ENCODE measurements at places on chromosomes 13 and 19.
A peak's percentile ranks its signal among the peaks of the same experiment; 100 is the strongest.

- no peak for DNase-seq
These were observed 38.9 kb downstream of the SOX1 start for GRCh38 chr13:112105892-112106291.

- DNase-seq, result no peak
These were observed 72.9 kb downstream of the RYR1 start for GRCh38 chr19:38506375-38506722.

GRCh38 chr13:95445131-95445530, 107.4 kb upstream of the CLDN10 start:
- DNase-seq, result no peak

DNA sequence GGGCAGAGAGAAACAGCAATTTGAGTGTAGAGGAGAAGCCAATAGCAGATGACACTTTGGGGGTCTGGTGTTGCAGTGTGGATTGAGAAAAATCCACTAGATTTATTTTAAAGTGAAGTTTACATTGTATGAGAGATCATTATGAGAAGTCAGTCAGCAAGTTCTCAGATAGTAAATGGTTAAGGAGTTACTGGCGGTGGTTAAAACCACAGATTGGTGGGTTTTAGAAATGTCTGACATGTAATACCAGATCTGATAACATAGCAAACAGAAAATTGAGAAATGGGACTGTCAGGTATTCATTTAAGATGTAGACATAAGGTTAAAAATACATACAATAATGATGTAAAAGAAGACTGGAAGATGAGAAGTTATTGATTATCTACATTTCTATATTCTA, 7.2 kb downstream of the ABHD13 start:
- DNase-seq, result no peak

DNA sequence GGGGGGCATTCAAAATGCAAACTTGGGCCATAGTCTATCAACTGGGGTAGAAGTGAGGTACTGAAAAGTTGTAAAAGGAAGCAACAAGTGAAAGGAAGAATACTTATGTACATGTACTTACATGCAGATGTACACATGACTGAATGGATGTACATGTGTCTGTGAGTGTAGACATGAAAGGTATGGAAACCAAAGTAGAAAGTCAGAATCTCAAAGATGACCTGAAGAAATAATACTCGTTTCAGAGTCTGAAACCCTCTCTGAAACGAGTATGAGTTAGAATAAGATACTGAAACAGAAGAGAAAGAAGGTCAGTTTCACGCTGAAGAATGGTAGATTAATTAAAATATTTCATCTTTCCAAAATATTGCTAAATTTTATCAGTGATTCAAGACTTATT, 13.9 kb downstream of the DZIP1 start:
- no peak for DNase-seq

- DNase-seq, result no peak
These were observed 10.3 kb downstream of the COG6 start for GRCh38 chr13:39665763-39666162.

DNA sequence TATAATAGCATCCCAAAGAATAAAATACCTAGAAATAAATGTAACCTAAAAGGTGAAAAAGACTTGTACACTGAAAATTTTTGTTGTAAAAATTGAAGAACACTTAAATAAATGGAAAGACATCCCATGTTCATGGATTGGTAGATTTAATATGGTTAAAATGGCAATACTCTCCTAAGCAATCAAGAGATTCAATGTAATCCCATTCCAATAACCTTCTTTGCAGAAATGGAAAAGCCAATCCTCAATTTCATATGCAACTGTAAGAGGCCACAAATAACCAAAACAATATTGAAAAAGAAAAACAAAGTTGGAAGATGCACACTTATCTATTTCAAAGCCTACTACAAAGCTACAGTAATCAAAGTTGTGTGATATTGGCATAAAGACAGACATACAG, 17.7 kb downstream of the DZIP1 start:
- DNase-seq, result no peak

- DNase-seq, result no peak
These were observed 66.9 kb upstream of the DOCK9 start for GRCh38 chr13:99044764-99045163.

- peak; percentile 4 for DNase-seq
These were observed 72.9 kb upstream of the TSC22D1 start for GRCh38 chr13:44649104-44649428.

GRCh38 chr19:54439174-54439851, 9.7 kb upstream of the LENG8 start:
- peak; percentile 42 for DNase-seq

DNA sequence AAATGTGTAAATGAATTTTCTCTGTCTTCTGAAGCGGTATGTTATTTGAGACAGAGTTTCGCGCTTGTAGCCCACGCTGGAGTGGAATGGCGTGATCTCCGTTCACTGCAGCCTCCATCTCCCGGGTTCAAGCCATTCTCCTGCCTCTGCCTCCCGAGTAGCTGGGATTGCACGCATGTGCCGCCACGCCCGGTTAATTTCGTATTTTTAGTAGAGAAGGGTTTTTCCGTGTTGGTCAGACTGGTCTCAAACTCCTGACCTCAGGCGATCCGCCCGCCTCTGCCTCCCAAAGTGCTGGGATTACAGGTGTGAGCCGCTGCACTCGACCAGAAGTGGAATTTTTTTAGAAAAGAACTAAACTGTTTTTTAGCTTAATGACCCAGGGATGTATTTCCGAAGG, 3.4 kb upstream of the ZNF808 start:
- no peak for DNase-seq

DNA sequence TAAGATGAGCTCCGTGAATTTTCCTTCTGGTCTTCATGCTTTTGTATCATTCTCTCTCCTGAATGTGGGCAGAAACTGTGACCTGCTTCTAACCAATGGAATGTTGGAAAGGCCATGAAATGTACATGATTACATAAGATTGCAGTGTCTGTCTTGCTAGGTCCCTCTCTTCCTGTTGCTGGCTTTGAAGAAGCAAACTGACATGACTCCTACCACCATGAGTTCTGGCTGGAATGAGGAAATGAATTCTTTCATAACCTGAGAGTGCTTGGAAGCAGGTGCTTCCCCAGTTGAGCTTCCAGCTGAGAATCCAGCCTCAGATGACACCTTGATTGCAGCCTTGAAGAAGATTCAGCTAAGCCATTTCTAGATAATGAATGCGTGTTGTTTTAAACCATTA, 275.0 kb upstream of the MIR17HG start:
- DNase-seq, result no peak

DNA sequence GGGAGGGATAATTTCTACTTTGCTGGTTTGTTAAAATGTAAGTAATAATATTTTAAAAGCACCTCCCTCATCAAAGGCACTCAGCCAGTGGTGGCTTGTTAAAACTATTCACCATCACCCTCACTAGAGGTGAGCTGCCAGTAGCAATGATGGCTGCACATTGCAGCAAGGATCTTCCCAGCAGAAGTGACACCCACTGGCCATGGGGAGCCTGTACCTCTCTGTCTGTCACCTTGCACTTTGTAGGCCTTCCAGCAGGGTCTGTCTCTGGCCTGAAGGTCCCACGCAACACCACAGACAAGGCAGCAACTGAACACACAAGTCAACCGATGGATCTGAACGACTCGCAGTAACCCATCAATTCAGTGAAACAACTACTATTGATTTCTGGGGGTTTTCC, 47.3 kb upstream of the C13orf42 start:
- DNase-seq, result no peak

DNA sequence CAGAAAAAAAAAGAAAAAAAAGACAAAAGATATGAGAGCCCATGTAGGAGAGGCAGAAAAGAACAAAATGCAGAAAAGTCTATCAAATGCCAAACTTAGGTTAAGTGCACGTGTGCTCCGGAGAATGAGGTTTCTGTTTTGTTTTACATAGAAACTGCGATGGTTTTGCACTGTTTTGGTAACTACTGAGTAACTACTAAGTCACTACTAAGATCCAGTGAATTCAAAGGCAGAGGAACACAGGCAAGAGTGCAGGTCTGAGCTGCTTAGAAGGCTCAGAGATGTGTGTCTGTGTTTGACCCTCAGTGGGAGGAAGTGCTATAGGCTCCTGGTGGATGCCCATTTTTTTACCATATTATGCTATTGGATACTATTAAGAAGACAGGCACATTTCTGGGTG, 299.3 kb downstream of the NDFIP2 start:
- DNase-seq, result no peak

- DNase-seq, result no peak
These were observed 1378.2 kb upstream of the PCDH20 start for GRCh38 chr13:62793850-62794249.

DNA sequence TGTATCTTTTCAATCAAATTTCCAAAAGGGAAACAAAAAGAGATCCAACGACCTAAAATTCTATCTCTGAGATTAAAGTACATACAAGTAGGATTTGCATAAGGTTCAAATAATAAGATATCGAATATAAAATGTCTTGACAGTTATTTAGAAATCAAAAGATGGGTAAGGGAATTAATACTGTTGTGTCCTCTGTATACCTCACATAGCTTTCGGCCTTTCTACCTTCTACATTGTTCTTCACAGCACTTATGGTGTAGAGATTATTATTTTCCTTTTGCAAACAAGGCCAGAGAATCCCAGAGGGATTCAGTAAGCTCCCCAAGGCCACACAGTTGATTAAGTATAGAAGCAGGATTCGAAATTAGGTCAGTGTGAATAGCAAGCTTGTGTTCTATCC, 403.6 kb downstream of the SPRY2 start:
- no peak for DNase-seq

DNA sequence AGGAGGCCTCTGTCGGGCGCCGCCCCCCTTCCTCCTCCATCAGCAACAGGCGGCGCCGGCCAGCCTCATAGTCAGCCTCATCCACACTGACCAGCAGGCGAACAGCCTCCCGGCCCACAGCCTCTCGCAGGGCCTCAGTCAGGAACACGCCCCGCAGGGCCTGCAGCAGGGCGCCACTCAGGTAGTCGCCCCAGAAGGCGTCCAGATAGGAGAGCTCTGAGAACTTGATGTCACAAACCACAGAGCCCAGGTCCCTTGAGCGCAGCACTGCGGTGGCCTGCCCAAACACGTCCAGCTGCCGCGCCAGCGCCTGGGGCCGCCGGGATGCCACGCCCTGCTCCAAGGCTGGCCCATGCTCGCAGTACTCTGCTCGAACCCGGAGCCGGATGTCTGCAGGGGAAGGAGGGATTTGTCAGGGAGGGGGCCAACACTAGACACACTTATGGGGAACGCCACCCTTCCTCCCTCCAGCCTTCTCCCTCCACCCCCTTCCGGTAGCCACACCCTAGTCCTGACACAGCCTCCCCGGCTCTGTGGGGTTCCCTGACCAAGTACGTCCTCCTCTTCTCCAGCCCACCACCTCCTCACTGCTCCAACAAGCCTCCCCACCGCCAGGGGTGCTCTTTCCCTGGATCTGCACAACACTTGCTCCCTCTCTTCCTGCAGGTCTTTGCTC, 17.9 kb downstream of the DEDD2 start:
- DNase-seq, result peak; percentile 70

GRCh38 chr19:49936549-49936948, 7.2 kb upstream of the NUP62 start:
- DNase-seq, result no peak

- DNase-seq, result no peak
These were observed 729.0 kb downstream of the PCDH9 start for GRCh38 chr13:66501181-66501580.

DNA sequence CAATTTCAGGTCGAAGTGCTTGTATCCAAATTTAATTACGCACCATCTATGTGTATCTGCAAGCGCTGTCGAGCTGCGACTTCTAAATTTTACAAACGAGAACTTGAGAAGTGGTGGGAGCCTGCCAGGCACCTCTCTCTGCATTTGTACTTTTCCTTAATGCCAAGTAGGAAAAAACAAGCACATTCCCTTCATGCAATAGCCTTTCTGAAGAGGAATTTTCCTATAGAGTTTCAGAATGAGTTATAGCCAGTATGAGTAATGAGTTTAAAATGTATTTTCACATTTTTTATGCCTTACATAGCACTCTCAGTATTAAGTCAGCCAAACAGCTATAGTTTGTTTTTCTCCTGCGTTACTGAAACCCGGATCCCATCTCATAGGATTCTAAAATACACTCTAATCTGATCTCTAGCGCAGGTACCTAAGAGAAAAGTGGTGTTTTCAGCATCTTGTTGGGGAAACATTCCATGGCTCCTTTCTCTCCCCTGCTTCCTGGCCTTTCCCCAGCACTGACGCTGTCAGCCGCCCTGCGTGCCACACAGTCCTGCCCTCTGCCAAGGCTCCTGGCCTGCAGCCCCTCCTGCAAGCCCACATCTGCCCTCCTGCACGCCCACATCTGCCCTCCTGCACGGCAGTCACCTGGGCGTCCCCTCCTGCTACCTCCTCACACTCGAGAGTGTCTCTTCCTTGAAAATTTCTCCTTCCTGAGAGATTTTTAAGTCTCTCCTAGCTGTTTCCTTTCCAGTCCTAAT, 526.9 kb downstream of the MYO16 start:
- no peak for DNase-seq

DNA sequence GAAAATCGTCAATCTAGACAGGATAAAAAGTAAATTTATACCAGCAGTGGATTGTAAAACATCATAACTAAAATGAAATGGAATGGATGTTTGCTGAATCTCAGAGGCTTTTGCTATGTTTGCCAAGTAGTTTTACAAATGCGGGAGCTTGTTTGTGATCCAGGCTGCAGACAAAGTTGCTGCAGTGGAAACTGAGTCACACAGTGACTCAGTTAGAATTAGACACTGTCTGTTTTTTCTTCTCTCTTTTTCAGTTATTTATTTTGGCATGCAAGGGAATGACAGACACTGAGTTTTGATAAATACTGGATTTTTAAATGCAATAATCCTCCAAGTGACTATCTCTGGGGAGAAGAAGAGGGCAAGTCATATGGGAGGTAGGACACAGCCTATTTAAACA, 4.6 kb upstream of the PNMA8A start:
- DNase-seq, result no peak

GRCh38 chr19:926323-926588, 421 bp downstream of the ARID3A start:
- DNase-seq, result no peak

DNA sequence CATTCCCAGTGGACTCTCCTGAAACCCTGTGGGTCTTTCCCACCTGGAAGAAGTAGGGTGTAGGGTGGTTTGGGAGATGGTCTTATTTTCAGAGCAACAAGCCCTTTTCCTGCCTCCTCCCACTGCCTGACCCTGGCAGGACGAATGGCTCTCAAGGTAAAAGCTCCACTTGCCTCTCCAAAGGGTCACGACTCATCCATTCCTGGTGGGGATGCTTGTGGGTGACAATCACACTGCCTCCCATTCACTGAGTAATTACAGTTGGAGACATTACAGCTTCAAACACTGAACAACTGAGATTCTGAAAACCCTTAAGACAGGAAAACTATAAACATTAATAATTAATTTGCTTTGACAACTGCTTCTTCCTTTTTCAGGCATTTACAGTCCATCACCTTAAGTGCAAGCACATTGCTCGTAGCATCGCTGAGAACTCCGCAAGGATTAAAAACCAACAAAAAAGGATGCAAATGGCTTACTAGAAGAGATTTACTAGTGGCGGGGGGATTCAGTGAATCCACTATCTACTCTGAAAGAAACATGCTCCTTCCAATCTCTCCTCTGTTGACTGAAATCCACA, 199.6 kb upstream of the IRS2 start:
- no peak for DNase-seq

- DNase-seq, result no peak
These were observed 119.2 kb downstream of the CCNA1 start for GRCh38 chr13:36551445-36551844.

- no peak for DNase-seq
These were observed 172.0 kb downstream of the DLEU7 start for GRCh38 chr13:50671497-50671850.

- DNase-seq, result no peak
These were observed 482.5 kb downstream of the SUCLA2 start for GRCh38 chr13:47518530-47518929.

- DNase-seq, result no peak
These were observed 27.9 kb upstream of the NANOS3 start for GRCh38 chr19:13848798-13849676.

GRCh38 chr13:47661076-47661475, 340.0 kb downstream of the SUCLA2 start:
- DNase-seq, result no peak
